ENCODE measurements at places on chromosomes 3 and 15.

DNA sequence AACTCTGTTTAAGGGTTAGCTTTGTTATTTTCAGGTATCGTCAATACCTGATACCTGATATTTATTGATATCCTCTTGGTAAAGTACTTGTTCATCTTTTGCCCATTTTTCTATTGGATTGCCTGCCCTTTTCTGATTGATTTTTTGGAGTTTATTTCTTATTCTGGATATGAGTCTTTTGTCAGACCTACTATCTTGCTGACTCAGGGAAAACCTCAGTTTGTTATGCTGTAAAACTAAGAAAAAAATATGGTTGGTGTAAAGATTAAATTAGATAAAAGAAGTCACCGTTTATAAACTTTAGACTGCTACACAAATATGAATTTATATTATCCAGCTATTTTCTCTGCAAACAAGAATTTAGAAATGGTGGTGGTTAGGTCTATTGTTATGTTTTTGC is 65.9 kb downstream of the CHRNA7 start:
- DNase-seq: no peak

- DNase-seq: no peak
Observed at GRCh38 chr3:39378957-39379777, 4.0 kb upstream of the SLC25A38 start.

DNA sequence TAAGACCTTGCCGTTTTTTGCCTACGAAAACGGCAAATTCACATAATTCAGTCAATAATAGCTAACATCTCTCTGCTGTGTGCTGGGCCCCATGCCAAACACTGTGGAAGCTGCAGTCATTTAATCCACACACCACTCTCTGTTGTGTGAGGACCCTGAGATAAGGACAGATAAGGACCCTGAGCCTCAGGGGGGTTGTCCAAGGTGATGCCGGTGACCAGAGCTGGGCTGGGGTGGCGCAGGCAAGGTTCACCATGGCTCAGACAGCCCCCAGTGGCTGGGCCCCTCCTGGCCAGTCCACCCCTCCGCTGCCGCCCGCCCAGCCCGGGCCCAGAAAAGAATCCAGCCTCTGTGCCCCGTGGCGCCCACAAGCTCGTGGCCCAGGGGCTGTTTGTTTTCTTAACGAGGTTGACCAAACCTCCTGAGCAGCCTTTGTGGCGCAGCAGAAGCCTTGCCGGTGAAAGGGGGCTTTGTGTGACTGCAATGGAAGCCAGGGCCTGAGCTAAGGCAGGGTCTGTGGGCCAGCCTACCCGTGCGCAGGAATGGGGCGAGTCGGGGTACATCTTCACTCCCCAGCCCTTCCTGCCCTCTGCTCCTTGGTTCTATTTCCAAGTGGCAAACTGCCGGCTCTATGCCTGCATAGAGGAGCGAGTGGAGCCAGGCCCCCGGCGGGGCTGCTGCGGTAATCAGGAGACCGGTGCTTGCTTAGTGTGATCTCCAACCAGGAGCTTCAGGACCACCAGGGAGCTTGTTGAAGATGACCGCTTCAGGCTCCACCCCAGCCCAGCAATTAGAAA is 4.4 kb upstream of the SNX22 start:
- DNase-seq: no peak

GRCh38 chr3:27976933-27977332 is 254.8 kb upstream of the EOMES start:
- DNase-seq: peak; percentile 18

DNA sequence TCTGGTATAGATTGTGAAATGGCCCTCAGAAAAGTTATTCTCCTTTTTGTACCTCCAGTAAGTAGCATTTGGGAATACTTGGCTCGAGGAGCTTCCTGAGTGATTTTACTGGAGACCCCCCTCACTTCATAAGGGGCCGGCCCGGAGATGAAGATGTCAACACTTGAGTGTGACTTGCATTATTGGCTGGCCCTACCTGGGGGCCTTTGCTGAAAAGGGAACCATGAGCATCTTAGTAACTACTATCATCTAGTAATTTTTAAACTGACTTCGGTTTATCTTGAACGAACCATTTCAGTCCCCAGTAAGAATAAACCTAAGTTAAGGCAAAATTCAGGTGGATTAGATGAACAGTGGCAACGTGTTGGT is 1.3 kb downstream of the FAIM start:
- DNase-seq: no peak

DNA sequence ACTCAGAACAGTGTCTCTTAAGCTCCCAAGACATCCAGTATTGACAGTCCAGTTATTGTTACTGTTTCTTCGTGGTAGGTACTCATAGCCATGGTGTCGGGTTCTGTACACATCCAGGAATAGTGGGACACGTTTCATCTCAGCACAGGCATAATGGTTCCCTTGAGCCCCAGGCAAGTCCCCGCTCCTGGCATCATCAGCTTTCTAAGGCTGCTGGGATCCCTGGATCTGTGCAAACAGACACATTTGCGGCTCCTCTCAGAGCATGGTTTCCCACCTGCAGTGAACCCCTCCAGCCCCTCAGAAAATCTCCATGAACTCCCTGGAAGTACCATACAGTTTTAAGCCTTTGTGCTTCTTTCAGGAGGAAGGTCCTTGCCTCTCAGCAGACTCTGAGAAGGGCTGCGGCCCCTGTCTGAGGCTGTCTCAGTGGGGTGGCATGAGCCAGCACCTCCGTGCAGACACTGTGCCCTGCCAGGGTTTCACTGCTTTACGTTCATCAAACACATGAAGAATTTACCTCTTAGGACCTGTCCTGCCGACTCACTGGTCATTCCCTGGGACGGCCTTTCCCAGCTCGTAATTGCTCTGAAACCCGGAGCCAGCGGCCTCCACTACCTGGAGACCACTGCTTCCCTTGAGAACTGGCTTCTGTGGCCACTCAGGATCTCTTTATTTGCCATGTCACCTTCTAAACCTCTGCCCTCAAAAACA is 124.9 kb downstream of the LRRK1 start:
- DNase-seq: no peak

GRCh38 chr15:74787251-74788041 is 5.6 kb downstream of the CSK start:
- no peak for DNase-seq

- DNase-seq: peak; percentile 4
Observed at GRCh38 chr3:79618883-79619282, 148.9 kb downstream of the ROBO1 start.

- peak; percentile 68 for DNase-seq
Observed at GRCh38 chr3:126835472-126836219, 131.6 kb downstream of the CHCHD6 start.

DNA sequence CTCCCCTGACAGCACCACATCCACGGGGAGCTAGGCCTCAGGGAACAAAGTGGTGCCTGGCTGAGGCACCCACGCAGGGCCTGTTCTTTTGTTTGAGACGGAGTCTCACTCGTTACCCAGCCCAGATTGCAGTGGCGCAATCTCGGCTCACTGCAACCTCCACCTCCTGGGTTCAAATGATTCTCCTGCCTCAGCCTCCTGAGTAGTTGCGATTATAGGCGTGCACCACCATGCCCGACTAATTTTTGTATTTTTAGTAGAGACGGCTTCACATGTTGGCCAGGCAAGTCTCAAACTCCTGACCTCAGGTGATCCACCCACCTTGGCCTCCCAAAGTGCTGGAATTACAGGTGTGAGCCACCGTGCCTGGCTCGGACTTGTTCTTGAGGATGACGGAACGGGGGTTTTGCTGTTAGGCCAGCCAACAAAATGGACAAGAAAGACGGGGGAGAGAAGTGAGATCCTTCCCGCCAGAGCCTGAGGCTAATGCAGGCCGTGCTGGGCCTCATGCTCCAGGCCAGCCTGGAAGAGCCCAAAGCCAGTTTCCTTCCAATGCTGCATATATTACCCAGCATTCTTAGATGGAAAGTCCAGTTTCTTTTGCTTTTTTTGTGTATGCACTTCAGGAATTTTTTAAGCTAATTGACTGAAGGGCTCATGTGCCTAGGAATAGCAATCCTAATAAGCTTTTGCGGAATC is 28.1 kb upstream of the FURIN start:
- DNase-seq: no peak

- DNase-seq: no peak
Observed at GRCh38 chr3:126466886-126467610, 8.6 kb downstream of the ZXDC start.

DNA sequence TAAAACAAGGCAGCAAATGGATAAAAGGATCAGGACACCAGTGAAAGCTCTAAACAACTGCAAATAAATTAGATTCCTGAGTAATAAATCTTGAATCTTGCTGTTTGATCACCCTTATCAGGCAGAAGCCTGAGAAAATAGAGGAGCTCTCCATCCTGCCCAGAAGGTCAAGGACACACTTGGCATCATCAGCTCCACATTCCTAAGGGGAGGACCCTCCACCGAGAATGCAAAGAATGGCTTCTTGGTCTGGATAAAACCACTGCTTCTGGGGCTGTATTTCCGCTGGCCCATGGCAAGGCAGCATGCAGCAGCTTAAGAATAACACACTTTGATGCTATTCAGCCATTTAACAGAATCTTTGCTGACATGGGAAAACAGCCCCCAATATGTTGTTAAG is 108.9 kb upstream of the TSC22D2 start:
- peak; percentile 67 for DNase-seq

- no peak for DNase-seq
Observed at GRCh38 chr3:195441476-195441991, 1.3 kb downstream of the ACAP2 start.

DNA sequence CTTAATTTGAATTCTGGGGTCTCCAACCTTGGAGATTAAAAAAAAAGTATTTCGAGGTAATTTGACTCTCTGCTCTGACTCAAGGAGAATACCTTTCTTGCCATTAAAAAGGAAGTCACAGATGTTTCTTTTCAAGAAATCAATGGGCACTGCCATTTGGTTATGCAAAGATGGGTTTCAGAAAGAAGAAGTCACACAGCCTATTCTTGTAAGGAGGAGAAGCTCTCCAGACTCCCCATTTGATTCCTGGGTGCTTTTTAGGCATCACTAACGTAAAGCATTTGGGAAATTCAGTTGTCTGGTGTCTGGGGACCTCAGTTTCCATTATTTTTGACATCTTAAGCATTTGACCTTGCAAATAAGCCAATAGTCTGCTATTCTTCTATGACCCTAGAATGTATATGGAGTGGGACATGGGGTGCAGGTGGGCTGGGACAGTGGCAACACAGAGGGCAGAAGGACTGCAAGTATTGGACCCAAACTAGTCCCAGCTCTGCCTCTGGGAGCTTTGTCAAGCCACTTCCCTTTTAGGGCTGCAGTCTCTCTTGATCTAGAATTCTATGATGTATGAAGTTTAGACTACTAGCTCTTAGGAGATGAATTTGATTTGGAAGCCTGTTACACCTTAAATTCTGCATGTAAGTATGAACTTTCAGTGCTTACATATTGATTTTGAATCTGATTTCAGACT is 27.8 kb downstream of the IL5RA start:
- DNase-seq: no peak

DNA sequence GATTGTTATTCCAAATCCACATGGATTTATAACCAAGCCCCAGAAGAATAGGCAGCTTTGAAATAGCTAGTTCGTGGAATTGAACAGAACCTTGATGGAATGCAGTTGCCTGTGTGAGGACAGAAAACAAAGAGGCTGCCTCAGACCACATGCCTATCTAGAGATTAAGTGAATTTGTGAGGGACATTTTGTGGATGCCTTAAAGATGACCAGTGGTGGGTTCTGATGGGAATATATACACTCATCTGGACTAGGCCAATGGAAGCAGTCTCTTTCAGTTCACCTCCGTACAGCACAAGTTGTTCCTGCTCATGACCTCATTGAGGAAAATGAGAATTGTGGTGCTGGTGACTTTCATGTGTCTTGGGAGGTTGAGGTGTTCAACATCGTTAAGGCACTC is 63.2 kb upstream of the PYDC2 start:
- DNase-seq: no peak

- DNase-seq: no peak
Observed at GRCh38 chr15:61171209-61171608, 57.9 kb downstream of the RORA start.

GRCh38 chr3:192851821-192852372 is 65.8 kb downstream of the MB21D2 start:
- peak; percentile 99 for DNase-seq

DNA sequence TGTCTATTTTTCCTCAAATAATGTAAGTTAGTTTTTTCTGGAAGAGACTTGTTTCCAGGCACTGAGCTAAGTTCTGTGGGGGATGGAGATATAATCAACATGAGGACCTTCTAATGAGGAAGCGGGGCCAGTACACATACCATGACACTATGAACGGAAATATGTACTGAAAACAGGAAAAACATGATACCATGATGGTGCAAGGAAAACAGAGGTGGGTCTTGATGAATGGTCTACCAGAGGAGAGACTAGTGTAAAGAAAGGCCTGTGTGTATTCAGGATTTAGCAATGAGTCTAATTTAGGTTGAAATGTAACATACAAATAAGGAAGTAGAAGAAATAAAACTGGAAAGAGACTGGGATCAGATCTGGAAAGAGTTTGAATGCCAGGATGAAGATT is 38.9 kb upstream of the TPRG1 start:
- DNase-seq: no peak

DNA sequence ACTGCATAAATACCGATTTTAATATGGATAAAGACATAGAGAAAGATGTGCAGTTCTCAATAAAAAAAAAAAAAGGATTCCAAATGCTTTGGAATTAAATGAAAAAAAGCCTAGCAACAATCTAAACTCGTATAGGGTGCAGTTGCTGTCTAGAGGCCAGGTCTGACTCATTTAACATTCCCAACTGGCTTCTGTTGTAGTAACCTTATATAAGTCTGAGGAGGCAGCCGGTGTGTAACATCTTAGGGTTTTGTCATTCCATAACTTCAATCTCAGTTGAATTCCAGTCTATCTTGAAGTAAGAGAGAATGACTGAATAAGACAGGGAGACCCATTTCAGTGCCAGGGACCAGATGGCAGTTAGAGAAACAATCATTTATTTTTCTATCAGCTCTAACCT is 6.5 kb downstream of the PDCD10 start:
- peak; percentile 79 for DNase-seq

- DNase-seq: peak; percentile 44
Observed at GRCh38 chr3:34016925-34017587, 218.6 kb downstream of the PDCD6IP start.

DNA sequence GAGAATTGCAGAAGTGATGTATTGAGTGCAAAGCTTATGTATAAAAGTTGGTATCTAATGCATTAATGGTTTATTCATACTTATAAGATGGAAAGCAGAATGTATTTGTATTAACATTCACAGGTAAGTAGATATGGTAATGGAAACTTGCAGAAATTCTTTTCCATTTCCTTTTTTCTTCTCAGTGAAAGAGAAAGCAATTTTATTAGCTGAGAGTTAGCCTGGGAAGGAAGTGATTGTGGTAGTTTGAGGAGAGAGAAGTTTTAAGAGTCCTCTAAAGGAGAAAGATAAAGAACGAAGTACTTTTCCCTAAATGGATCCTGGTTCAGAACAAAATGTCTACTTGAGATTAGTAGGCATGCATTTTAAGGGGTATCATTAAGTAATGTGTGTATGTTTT is 60.1 kb upstream of the OSTN start:
- no peak for DNase-seq

GRCh38 chr15:69719527-69720240 is 267.1 kb downstream of the RPLP1 start:
- no peak for DNase-seq

DNA sequence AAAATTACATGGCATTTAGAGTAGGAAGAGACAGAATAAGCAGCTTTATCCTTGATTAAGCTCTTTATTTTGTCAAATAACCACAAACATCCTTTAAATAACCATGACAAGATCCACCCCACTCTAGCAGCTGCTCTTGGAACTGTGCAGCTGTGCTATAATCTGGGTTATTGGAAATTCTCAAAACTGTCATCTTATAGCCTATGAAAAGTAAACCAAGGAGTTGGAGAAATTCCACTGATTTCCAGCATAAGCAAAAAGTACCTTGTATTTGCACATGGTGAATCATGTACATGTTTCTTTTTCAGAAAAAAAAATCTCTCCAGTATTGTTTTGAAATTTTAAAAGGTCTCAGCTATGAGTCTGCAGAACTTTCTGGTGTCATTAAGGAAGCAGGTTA is 88.8 kb upstream of the ABI3BP start:
- DNase-seq: peak; percentile 8

Measured in M059J (cell line).